ENCODE measurements at places on chromosomes 3 and 15.

DNA sequence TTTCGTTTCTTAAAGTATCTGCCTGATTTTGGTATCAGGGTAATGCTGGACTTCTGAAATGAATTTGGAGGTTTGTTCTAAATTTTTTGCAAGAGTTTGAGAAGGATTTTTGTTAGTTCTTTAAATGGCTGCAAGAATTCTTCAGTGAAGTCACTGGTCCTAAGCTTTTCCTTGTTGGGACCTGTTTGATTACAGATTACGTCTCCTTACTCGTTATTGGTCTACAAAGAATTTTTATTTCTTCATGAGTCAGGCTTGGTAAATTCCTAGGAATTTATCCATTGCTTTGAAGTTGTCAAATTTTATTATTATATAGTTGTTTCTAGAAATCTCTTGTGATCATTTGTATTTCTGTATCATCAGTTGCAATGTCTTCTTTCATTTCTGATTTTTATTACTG lies 196.0 kb downstream of the DPH6 start:
- DNase-seq, result no peak

DNA sequence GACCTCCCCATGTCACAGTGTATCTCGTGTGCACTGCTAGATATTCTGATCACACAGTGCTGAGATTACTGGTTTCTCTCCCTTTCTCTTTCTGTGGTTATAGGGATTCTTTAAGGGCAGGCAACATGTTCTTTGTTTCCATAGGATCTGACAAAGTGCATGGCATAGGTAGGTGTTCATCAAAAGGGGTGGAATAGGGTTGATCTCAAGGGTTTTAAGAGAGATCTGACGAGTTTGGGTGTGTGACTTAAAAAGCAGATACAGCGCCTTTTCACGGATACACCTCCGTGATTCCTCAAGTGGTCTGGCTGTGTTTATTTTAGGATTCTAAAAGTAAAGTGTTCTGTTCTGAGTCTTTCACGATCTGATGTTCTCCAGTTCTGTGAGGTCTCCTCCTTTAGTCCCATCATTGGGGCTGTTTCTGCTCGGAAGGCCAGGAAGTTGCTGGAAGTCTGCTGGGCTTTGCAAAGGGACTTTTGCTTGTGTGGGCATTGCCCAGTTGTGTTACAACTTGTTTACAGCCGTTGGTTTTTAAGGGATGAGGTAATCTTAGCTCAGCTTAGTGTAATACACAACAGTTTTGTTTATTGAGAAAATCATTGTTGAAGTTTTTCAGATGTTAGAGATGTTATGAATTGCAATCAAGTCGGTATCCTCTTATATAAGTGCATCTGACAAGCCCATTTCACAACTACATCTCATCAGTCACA lies 34.8 kb downstream of the IGF1R start:
- no peak for DNase-seq

DNA sequence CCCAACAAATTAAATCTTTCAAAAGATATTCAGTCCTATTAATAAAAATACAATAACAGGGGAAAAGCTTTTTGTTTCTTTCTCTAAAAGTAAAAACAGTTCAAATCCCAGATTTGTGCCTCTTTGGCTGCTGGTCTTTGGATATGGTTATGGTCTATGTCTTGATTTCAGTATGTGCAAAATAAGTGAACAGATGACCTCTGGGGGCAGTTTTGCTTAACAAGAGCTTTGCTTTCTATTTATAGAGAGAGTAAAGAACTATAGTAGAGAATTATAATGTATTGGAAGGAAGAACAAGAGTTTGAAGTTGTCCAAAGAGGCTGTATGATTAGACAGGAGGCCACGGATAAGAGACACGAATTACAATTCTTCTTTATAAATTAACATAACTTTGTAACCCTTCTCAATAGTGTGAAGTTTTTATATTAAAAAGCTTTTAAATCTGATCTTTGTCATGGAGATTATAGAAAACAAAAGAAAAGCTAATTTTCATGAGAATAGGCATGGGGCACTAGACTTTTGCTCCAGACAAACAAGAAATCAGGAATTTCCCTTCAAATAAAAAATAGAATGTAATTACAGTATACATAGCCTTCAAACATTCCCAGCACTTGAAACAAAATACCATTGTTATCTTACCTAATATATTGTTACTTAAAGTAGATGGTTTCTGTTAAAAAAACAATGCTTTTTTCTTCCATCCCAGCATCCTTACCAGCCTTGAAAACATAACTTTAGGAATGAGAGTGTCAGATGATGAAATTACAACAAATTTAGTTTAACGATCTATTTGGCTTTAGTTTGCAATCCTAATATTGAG lies 432.7 kb upstream of the ARHGEF26 start:
- DNase-seq, result no peak

DNA sequence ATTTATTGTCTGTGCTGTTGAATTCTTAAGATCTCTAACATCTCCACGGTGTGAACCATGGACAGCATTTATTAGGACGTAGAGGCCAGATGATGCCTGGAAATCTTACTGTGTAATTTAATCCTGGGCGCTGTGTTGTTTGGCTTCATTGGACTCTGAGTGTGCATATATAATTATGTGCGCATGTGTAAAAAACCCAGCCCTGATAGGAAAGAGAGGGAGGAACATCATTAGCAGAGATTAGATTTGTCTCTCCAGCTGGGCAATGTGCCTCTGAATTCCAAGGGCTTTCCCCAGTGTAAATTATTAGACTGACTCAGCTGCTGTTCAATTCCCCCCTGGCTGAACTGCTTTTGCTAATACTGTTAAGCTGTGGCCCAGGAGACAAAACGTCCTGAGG lies 39.6 kb downstream of the MAP3K13 start:
- DNase-seq, result no peak

GRCh38 chr3:129974564-129974832 lies at the start of gene TRH:
Gene TRH, plus strand, starts transcription at chr3:129974720. Its CDS starts 1,097 bp downstream, at chr3:129975817.
- DNase-seq, result no peak
